ENCODE measurements at places on chromosomes 4 and X.

GRCh38 chr4:153512162-153512852 is 46.1 kb downstream of the TMEM131L start:
- DNase-seq = no peak

GRCh38 chr4:40448875-40449274 is 113.7 kb downstream of the CHRNA9 start:
- DNase-seq = no peak

GRCh38 chr4:55407764-55408163 is 12.0 kb downstream of the TMEM165 start:
- no peak for DNase-seq

GRCh38 chrX:111868726-111869638 is 7.0 kb upstream of the TRPC5OS start:
- DNase-seq = no peak

DNA sequence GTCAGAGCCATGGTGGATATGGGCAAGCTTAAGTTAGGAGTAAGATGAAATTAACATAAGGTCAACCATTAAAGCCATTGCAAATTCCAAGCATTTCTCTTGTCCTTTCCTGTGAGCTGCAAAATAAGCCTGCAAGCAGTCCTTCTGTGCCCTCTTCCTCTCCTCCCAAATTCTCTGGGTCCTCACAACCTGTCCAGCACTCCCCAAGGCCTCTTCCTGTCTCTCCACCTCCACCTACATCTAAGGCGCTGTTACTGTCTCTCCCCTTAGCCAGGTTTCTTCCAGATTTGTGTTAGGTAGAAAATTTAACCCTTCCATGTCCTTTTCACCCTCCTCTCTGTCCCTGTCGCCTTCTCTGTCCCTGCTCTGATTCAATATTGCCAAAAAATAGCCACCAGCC is 22.2 kb downstream of the ETDC start:
- no peak for DNase-seq

- DNase-seq = no peak
These were observed 516.8 kb downstream of the SMARCA1 start for GRCh38 chrX:129006491-129006890.

DNA sequence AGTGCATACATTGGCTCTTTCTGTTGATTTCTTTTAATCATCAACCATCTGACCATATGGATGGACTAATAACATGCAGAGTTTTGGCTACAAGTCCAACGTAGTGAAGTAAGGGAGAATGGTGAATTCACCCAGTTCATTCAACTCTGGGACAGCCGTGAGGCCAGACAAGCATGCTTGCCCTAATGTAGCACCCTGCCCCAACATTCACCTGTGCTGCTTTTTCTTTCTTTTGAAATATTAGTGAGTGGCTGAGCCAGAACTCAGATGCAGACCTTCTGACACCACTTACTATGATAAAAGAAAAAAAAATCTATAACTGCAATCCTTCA is 17.5 kb downstream of the ARSJ start:
- DNase-seq = no peak

- DNase-seq = no peak
These were observed 100.6 kb downstream of the KCNIP4 start for GRCh38 chr4:21848021-21848420.

DNA sequence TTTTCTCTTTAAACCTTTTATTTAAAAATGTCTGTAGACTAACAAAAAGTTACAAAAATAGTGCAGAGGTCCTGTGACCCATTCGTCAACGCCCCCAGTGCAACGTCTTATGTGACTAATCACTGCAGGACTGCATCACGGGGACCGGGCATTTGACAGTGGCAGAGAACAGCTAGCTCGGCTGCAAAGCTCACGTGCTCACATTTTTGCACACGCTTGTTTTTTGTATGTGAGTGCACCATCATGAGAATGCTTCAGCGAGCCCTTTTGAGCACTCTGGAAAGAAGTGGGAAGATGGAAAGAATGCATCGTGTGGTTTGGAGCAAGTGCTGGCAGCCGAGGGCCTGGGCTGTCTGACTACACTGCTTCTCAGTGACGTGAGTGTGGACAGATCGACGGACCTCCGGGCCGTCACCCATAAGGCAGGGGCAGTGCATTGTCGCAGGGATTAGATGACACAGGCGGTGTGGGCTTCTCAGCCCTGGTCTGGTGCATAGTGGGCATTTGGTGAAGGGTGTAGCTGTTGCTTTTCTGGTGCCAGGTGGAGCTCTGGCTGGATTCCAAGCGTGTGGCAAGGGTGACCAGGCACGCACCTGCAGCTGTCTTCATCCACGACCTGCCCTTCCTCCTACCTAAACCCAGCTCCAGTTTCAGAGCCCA is 17.7 kb downstream of the SPON2 start:
- no peak for DNase-seq

- no peak for DNase-seq
These were observed 112.4 kb downstream of the ADGRL3 start for GRCh38 chr4:61312526-61312925.

DNA sequence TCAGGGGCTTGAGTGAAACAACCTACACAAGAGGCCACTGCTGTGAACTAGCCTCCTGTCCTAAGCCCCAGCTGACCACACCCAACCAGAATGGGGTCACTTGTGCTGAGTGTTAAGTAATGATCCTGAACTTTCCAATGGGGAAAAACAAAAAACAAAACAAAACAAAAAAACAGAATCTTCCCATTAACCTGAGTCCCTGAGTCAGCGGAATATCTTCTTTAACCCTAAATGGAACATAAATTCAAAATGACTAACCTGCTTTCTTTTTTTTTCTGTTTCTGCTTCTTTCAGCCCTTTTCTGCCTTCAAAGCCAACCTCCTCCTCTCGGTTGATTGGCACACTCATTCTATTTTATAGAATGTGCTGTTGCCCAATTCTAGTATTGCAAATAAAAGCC is 31.2 kb upstream of the MAGEA8 start:
- DNase-seq = no peak

DNA sequence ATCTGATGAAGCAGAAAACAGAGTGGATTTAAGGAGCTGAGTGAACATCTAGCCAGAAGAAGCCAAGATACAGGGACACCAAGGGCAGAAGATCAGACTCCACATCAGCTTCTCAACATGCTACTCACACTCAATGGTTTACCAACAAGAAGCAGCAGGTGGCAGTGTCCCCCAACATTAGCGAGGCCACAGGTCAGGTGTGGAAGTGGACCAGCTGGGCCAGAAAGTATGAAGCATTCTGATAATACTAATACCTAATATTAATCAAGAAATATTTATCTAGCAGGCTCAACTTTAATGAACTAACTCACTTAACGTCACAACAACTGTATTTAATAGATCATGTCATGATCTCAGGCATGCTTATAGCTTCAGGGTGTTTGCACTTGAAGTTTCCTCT is 73.4 kb upstream of the TTC29 start:
- peak; percentile 12 for DNase-seq

GRCh38 chr4:181637186-181638105 is 605.8 kb upstream of the TENM3 start:
- DNase-seq = no peak

GRCh38 chr4:88979276-88979675 is 77.7 kb downstream of the FAM13A start:
- DNase-seq = no peak

GRCh38 chr4:20408611-20409010 is 156.9 kb downstream of the SLIT2 start:
- DNase-seq = no peak

DNA sequence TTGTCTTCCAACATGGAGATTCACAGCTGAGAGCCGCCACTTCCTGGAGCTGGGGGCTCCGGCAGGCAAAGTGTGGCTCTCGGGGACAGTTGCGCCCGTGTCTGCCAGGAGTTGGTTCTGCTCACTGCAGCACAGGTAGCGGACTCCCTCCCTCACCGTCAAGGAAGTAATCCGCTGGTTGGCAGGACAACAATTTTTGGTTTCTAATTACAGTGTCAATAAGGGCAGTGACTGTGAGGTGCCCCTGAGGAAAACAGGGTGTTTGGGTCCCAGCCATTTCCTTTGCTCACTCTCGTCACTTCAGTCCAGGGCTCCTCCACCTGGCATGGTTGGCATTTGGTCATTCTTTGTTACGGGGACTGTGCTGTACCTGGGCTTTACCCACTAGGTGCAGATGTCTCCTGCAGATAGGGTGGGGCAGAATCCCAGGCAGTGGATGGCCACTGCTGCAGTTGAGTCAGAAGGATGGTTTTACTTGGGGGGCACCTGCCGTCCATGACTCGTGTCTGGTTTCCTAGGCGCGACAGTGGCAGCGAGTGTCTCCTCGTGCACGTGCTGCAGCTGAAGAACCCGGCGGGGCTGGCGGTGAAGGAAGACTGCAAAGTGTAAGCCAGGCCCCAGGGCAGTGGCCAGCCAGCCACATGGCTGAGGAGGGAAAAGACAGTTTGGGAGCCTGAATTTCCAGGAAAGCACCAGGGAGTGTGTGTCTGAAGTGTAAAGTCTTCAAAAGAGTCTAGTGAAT is 32.1 kb upstream of the CLCN4 start:
- DNase-seq = no peak

DNA sequence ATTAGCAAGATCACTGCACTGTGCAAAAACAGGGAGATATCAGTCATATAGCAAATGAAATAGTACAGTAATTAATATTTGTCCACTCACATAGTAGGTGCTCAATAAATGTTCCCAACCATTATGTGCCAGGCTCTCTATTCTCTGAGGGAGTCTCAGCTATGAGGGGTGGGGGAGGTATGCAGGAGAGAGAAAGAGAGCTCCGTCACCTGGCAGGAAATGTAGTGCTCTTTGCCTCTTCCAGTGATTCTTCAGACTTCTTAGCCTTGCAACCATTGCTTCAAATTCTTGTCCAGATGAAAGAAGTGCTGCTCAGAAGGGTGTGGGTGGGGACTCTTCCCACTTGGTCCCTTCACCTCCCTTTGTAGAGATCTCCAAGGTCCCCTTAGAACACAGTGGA is 84.5 kb upstream of the SPRY1 start:
- DNase-seq = no peak

- no peak for DNase-seq
These were observed 265.4 kb upstream of the ADGRL3 start for GRCh38 chr4:60934566-60935295.

GRCh38 chrX:80014141-80014940 is at the start of gene TBX22:
TBX22 (plus strand) TSS chrX:80014753; CDS start chrX:80022270, 7,517 bp downstream.
- DNase-seq = no peak

DNA sequence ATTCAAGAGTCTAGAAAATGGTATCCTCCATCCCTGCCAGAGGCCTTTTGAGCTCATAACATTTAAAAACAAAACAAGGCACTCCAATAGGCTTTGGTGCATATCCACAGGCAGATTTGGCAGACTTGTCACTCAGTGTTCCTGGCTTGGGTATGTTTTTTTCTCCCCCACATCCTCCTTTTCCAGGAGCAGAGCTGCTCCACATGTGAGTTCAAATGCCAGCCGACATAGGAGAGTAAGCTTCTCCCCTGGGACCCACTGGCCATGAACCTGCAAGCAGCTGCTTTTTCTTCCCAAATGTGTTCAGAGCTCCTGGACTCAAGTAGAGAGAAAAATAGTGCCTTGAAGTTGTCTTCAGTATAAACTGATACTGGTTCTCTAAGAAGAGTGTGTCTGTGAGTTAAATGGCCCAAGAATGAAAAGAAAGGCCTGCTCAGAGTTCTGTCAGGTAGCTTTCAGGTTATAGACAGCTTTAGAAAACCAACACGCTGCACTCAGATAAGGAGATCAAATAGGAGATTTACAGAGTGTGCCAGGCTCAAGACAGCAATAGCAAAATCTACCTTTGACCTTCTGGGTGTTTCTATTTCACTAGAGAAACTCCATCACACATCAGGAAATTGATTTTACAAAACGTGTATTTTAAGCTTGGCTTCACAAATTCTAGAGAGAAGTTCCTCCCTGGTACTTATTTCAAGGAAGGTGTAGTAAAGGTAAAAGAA is 162.5 kb upstream of the GALNT7 start:
- DNase-seq = no peak

DNA sequence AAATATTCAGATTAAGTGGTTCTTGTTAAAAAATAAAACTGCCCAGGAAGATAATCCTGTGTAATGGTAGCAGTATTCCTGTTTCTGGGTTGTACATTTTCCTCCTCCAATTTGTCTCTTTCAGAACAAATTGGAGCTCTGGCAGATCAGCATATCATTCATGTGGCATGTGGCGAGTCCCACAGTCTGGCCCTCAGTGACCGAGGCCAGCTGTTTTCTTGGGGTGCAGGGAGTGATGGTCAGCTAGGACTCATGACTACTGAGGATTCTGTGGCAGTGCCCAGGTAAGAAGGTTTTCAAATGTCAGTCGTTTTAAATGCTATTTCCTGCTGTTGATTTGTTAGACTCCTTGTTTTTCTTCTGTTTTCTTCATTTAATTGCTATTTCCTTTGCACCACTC is 47.9 kb downstream of the NAP1L5 start:
- DNase-seq = no peak

- no peak for DNase-seq
These were observed 22.4 kb downstream of the TLR2 start for GRCh38 chr4:153706519-153706918.

DNA sequence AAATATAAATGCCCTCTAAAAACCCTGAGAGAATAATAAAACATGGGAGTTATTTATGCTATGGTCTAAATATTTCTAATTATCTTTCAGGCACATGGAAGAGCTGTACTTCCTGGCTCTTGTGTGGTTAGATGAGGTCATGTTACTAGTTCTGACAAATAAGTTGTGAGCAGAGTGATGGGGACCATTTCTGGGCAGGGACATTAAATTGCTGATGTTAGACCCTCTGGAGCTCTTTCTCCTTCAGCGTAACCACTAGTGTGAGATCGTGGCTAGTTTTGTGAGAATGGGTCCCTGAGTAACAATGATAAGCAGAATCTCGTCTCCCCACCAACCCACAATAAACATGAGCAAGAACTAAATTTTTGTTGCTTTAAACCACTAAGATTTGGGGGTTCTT is 108.0 kb downstream of the MAML3 start:
- DNase-seq = no peak

GRCh38 chr4:108272046-108272445 is 103.3 kb upstream of the LEF1 start:
- DNase-seq = no peak

DNA sequence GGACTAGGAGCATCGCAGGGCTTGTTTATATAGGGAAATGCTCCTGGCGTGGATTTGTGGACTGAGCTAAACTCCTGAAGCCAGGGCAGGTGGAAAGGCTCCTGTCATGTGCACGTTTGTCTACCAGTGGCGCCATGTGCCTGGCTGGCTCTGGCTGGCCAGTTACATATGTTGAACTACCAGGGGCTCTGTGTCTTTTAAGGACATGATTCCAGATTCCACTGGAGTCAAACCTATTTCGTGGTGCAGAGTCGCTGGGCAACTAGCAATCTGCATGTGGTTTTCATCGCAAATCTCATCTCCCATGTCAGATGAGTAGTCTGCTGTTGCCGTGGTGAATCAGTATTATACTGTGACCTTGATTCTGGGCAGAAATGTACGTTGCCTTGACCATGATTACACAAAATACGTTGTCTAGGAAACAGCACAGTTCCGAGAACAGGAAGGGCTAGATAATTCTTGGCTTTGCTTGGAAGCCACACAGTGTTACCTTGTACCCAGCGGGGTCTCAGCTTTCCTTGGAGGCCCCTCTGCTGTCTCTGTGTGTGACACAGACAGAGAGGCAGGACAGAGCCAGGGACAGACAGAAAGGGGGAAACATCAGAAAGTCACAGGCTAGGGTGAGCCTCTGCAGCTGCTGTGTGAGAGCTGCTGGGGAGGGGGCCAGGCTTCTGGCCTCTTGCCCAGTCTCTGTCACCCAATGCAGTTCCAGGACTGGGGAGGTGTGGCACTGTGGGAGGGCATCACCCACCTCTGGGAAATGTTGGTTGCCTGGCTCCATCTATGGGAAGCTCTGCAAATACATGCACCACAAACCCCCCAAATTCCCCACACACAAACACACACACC is 19.2 kb downstream of the PNMA6E start:
- DNase-seq = no peak

Data from stimulated activated CD4-positive, alpha-beta T cell treated with anti-CD3 and anti-CD28 coated beads, Interleukin-15, amount 100 ng/mL, for 1 hour (primary cell).